ENCODE measurements at places on chromosomes 5 and 9. TPM values are rescaled to one million over a fixed set of nuclear protein-coding genes. Genes with fewer than 3 reads are reported as not detected.

SH2D3C gene
- 71.4 TPM for total RNA-seq

BTNL3 gene
- total RNA-seq, result not detected

GARNL3 gene
- 1.6 TPM for total RNA-seq

OR4F3 gene
- not detected for total RNA-seq

ZNF367 gene
- total RNA-seq, result 32.3 TPM

SEMA6A gene
- total RNA-seq, result not detected

SHOC1 gene
- total RNA-seq, result not detected

SLIT3 gene
- total RNA-seq, result 0.15 TPM

SHROOM1 gene
- total RNA-seq, result 0.42 TPM

ELOVL7 gene
- total RNA-seq, result 0.42 TPM

SPATA31D4 gene
- not detected for total RNA-seq

ADRA1B gene
- not detected for total RNA-seq

PCDHA5 gene
- total RNA-seq, result not detected

DNAJC18 gene
- total RNA-seq, result 4.5 TPM

PCDHB16 gene
- not detected for total RNA-seq

OSMR gene
- total RNA-seq, result not detected

ZDHHC11B gene
- 0.35 TPM for total RNA-seq

CREBRF gene
- 18.7 TPM for total RNA-seq

HRCT1 gene
- total RNA-seq, result not detected

FCN2 gene
- total RNA-seq, result not detected

RASEF gene
- not detected for total RNA-seq

FAM200C gene
- total RNA-seq, result 0.73 TPM

NUTM2F gene
- not detected for total RNA-seq

SPDL1 gene
- total RNA-seq, result 45.7 TPM

PCDHA6 gene
- not detected for total RNA-seq

ENTPD2 gene
- not detected for total RNA-seq

SPAAR gene
- total RNA-seq, result not detected

FAM221B gene
- total RNA-seq, result not detected
